ENCODE measurements at places on chromosomes 3 and 15.

- DNase-seq: no peak
Observed at GRCh38 chr3:191343115-191343514, 12.8 kb upstream of the UTS2B start.

DNA sequence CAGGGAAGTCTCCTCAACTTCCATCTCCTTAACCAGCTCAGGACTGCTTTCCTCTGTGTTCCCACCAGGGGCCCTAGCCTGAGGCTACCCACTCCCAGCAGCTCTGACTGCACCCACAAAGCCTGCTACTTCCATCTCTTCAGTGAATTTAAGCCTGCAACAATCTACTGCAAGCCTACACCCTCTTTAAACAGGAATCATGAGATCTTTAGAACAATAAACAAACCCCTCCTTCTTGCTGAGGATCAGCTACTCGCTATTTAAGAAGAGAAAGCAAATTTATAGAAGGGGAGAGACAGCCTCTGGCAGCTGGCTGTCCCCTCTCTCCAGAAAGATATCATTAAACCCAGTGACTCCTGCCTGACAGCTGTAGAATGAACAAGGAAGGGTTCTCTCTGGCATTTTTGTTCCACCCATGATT, 51.9 kb downstream of the ARHGAP31 start:
- DNase-seq: no peak

DNA sequence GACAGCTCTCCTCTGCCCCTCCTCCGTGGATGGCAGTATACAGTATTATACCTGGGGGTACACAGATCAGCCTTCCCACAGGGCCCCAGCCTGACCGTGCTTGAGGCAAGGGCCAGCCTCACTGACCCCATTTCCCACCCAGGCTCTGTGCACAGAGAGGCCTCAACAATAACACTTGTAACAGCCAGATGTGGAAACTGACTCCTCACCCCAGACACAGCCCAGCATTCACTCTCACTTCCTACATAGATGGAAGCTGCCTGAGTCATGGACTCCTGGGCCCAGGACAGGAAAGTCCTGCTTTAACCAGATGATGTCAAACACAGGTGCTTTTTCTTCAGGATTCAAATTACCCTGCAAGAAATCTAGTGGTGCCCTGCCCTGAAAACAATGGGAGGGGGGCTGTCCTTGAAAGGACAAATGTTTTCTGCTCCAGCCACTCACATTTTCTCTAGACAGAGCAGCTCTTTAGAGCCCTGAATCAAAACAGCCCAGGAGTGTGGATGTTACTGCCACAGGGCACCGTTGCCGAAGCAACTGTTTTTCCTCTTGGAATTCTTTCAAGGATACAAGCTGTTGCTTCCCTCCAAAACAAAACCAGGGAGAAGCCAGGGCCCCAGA, 16.4 kb downstream of the CCDC12 start:
- DNase-seq: no peak

DNA sequence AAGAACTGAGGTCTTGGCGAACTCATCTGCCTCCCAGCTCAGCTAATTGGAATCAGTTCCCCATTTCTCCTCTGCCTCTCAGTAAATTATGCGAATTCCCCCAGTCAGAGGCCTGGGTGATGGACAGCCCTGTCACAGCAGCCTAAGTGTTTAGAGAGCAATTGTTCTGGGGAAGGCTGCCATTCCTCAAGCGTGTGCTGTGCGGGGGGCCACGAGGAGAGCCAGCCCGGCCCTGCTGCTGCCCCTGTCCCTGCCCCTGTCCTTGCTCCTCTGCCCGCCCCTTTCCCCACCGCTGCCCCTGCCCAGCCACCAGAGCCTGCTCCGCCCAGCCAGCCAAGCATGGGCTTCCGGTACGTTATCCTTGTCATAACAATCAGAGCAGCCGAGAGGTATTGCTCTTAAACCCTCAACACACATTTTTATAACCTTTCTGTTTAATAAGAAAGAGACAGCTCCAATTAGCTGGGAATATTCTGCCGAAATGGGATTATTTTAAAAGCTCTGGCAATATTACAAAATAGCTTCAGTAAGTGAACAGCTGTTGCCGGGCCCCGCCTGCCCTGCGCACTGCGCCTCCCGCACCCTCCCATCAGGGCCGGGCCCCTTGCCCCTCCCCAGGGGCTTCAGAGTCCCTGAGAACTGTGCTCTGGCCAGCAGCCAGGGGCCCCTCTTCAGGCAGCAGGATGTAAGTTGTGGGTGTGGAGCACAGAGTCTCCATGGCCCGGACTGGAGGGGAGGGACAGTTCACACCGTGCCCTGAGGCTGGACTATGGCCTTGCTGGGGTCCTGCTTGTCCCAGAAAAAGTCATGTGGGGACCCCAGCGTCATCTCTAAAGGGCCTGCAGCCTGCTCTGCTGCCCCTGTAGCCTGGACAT, 12.4 kb upstream of the CACNA2D2 start:
- DNase-seq: no peak

All from head of caudate nucleus (tissue), 42 donors.